ENCODE measurements at places on chromosomes 6 and 20.

- no peak for DNase-seq
Measured at GRCh38 chr6:108492131-108492766, 68.5 kb upstream of the FOXO3 start.

GRCh38 chr6:15026832-15027231 is 219.0 kb upstream of the JARID2 start:
- no peak for DNase-seq

DNA sequence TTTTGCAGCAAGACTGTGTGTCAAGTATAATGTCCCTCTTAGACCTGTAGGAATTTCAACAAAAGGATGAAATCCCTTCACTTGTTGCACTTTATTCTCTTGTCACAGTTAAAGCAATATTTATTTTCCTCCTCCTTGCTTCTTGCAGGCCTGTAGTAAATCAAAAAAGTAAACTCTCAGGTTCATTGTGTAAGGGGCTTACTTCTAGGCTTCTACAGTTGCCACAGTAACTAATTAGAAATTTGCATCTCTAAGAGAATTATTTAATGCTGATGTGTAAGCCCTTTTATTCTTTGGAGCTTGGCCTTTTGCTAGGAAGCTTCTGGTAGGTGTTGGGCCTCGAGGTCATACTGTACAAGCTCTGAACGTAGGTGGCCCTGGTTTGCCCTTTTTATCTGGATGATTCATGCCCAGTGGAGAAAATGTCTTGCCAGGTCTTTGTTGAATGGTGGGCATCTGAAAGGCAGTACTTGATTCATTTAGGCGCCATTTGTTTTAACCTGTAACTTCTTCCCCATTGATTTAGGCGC is 47.4 kb upstream of the OLIG3 start:
- DNase-seq, result no peak

- DNase-seq, result no peak
Measured at GRCh38 chr6:35441205-35441604, 10.9 kb upstream of the FANCE start.

GRCh38 chr6:6723921-6724538 is 135.5 kb downstream of the LY86 start:
- DNase-seq, result no peak

DNA sequence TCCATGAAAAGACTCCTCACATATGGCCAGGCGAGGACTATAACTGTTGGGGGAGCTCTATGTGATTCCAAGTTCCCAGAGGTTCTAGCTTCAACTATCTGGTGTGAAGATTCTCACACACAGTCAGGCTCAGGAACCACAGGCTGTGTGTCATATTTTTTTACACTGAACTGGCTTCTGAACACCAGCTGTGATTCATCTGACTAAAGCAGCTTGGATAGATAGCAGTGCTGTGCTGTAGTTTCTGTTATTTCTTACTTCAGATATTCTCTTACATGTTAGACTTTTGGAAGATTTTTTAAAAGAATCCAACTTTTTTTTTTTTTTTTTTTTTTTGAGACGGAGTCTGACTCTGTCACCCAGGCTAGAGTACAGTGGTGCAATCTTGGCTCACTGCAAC is 140.7 kb upstream of the MCHR2 start:
- no peak for DNase-seq

DNA sequence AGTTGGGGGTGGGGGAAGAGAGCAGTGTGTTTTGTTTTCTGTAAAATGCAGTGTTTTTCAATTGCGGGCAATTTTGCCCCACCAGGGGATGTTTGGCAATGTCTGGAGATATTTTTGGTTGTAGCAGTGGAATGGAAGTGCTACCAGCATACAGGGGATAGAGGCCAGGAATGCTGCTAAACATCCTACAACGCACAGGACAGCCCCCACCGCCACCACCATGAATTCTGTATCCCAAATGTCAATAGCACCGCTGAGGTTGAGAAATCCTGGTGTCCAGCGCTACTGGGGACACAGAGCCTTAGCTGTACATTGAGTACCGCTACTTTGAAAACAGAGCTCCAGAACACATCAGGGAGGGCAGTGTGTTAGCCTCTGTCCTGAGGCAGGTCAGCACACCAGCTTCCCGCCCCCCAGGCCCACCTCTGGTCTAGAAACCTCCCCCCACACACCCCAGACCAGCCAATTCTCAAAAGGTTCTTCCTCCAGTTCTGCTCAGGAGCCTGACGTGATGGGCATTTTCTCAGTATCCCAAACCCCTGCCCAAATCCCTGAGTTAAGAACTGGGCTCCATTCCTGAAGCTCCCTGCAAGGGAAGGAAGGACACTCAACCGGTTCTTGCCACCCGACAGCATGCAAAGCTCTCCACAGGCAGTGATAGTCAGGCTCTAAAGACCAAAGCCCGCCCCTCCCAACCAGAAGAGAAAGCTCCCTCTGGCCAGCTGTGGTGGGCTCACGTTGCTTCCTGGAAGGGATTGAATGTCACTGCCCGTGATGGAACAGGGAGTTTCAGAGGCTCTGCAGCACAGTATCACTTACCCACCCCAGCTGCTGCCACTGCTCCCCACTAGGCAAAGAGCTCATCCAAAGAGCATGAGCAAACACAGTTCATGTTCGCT is 321.5 kb upstream of the JARID2 start:
- no peak for DNase-seq

- DNase-seq, result no peak
Measured at GRCh38 chr20:25544311-25544710, 41.0 kb downstream of the NINL start.

GRCh38 chr20:17867131-17867925 is 101.3 kb downstream of the SNX5 start:
- DNase-seq, result no peak

GRCh38 chr20:38973645-38974044 is 11.5 kb downstream of the DHX35 start:
- no peak for DNase-seq

DNA sequence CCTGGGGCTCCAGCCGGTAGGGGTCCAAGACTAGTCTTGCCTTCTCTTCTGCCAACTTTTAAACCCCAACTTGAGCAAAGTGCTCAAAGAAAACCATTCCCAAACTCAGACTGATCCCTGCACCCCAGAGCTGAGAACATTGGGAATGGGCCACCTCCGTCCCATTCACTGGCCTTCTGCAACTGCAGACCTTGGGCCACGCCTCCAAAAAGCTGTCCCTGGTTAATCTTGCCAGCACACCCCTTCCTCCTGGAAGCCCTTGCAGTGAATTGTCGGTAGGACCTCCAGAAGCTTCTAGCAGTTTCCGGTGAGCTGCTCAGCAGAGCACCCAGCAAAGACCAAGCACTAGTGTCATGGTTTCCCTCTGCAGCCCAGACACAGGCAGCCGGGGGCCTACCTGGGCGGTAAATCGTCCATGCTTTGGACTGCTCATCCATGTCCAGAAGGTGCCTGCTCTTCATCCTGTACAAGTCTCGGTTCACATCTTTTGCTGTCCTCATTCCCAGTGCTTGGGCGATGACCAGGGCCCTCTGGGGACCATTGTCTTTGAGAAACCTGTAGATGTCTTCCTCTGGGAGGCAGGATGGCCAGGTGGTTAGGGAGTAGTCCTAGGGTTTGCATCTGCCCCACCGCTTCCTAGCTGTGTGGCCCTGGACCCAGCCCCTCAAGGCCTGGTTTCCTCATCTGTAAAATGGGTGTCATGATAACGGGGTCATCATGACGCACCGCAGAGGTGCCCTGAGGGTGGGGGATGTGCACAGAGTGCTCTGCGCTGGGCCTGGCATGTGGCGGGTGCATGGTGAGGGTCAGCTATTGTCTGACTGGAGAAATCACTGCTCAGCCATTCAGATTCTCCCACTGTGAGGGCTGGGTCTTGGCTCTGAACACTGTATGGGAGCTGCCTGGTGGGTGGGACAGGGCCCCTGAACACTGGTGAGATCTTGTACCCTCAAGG is 5.5 kb downstream of the ZBP1 start:
- DNase-seq, result no peak
